Immature natural killer cell (primary cell): ENCODE measurements at places on chromosomes 2 and 18.

- DNase-seq, result no peak
- peaks cover 5% of the 10 kb centered on the region for H3K27me3 ChIP-seq
- no peak overlapping the region for H3K27ac ChIP-seq
- no peaks in the 10 kb centered on the region for H3K36me3 ChIP-seq
- H3K4me1 ChIP-seq, result no peaks in the 10 kb centered on the region
Measured at GRCh38 chr2:44470151-44470550, 108.4 kb downstream of the CAMKMT start.

- no peaks in the 10 kb centered on the region for H3K27me3 ChIP-seq
- H3K36me3 ChIP-seq, result no peaks in the 10 kb centered on the region
- H3K4me3 ChIP-seq, result no peak overlapping the region
- no peak overlapping the region for H3K27ac ChIP-seq
Measured at GRCh38 chr2:159683817-159684216, 28.5 kb upstream of the MARCHF7 start.

GRCh38 chr2:198374375-198375082 is 570.1 kb downstream of the PLCL1 start:
- no peak overlapping the region for H3K4me3 ChIP-seq
- H3K27me3 ChIP-seq, result peaks cover 10% of the 10 kb centered on the region
- no peaks in the 10 kb centered on the region for H3K36me3 ChIP-seq
- DNase-seq, result no peak
- H3K4me1 ChIP-seq, result peaks cover 17% of the 10 kb centered on the region
- H3K27ac ChIP-seq, result no peak overlapping the region

DNA sequence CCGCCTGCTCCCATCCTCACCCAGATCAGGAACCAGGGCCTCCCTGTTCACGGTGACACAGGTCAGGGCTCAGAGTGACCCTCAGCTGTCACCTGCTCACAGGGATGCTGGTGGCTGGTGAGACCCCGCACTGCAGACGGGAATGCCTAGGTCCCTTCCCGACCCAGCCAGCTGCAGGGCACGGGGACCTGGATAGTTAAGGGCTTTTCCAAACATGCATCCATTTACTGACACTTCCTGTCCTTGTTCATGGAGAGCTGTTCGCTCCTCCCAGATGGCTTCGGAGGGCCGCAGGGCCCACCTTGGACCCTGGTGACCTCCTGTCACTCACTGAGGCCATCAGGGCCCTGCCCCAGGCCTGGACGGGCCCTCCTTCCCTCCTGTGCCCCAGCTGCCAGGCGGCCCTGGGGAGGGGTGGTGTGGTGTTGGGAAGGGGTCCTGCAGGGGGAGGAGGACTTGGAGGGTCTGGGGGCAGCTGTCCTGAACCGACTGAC is 31.7 kb downstream of the GPC1 start:
- no peak overlapping the region for H3K4me3 ChIP-seq
- H3K27me3 ChIP-seq, result no peaks in the 10 kb centered on the region
- H3K27ac ChIP-seq, result no peak overlapping the region
- H3K4me1 ChIP-seq, result no peaks in the 10 kb centered on the region
- no peak for DNase-seq
- peaks cover 6% of the 10 kb centered on the region for H3K36me3 ChIP-seq

- H3K36me3 ChIP-seq, result no peaks in the 10 kb centered on the region
- peak overlapping the region; percentile 95 for H3K4me3 ChIP-seq
- no peak overlapping the region for H3K27ac ChIP-seq
- H3K4me1 ChIP-seq, result peaks cover 39% of the 10 kb centered on the region
- peaks cover 66% of the 10 kb centered on the region for H3K27me3 ChIP-seq
Measured at GRCh38 chr2:104852090-104852666, 1.7 kb upstream of the POU3F3 start.

DNA sequence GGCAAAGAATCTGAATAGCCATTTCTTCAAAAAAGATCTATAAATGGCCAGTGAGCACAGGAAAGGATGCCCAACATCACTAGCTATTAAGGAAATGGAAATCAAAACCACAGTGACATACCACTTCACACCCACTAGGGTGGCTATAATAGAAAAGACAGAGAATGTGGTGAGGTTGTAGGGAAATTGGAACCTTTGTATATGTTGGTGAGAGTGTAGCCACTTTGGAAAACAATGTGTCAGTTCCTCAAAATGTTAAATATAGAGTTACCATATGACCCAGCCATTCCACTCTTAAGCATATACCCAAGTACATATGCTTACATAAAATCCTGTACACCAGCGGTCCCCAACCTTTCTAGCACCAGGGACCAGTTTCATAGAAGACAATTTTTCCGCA is 152.8 kb downstream of the SMAD2 start:
- no peak overlapping the region for H3K4me3 ChIP-seq
- no peak overlapping the region for H3K27ac ChIP-seq
- H3K27me3 ChIP-seq, result peaks cover 3% of the 10 kb centered on the region
- peaks cover 28% of the 10 kb centered on the region for H3K4me1 ChIP-seq
- DNase-seq, result peak; percentile 18
- no peaks in the 10 kb centered on the region for H3K36me3 ChIP-seq

GRCh38 chr2:180707884-180708205 is 272.6 kb upstream of the UBE2E3 start:
- no peak overlapping the region for H3K4me3 ChIP-seq
- H3K36me3 ChIP-seq, result peaks cover 4% of the 10 kb centered on the region
- no peak for DNase-seq
- no peak overlapping the region for H3K27ac ChIP-seq
- no peaks in the 10 kb centered on the region for H3K4me1 ChIP-seq
- peaks cover 4% of the 10 kb centered on the region for H3K27me3 ChIP-seq

DNA sequence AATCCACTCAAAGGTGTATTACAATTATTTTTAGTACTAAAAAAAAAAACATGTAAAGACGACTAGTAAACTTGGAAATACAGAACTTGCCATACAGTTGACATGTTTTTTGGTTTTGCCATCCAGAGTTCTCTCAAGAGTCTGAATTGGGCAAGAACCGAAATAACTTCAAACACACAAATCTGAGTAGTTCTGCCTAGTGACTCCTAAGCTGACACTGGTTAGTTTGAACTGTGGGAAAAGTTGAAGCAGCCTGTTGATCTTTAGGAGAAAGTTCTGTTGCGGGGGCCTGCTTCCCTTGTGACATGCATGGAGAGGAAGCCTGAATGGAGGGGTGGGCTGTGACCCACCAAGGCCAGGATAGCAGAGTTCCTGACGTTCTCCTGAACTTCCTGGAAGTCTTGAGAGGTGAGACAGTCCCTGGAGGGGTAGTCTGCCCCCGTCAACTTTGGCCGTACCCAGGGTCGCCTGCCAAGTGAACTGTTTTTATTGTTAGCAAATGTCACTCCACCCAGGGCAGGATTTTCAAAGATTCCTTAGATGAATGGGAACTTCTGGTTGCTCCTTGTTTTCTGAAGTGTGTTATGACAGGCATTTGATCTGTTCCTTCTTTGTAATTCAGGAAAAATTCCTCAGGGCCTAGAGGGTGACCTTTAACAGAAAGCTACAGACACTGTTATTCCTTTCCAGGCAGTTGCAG is 85.6 kb upstream of the SPTBN1 start:
- H3K36me3 ChIP-seq, result no peaks in the 10 kb centered on the region
- no peaks in the 10 kb centered on the region for H3K4me1 ChIP-seq
- H3K27ac ChIP-seq, result no peak overlapping the region
- H3K4me3 ChIP-seq, result no peak overlapping the region
- peaks cover 11% of the 10 kb centered on the region for H3K27me3 ChIP-seq

GRCh38 chr2:68060652-68061051 is 2.2 kb downstream of the C1D start:
- DNase-seq, result no peak
- H3K27me3 ChIP-seq, result peaks cover 6% of the 10 kb centered on the region
- H3K4me1 ChIP-seq, result peaks cover 65% of the 10 kb centered on the region
- H3K4me3 ChIP-seq, result peak overlapping the region; percentile 6
- H3K36me3 ChIP-seq, result no peaks in the 10 kb centered on the region

DNA sequence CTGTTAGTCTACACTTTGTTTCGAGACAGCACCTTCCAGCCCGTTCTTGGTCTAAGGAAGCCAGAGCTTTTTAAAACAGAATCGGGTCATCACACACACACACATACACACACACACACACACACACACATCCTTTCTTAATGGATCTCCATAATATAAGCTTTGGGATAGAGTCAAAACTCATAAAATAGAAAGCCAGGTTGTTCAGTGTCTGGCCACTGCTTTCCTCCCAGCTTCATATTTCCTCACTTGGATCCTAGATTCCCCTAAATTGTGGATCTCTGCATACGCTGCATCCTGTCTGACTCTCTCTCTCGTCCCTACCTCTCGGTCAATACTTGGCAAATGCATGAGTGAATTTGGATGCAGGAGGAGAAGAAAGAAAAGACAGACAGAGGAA is 120.5 kb upstream of the SLC14A2 start:
- no peak for DNase-seq
- no peaks in the 10 kb centered on the region for H3K4me1 ChIP-seq
- H3K27me3 ChIP-seq, result no peaks in the 10 kb centered on the region
- H3K4me3 ChIP-seq, result no peak overlapping the region
- no peaks in the 10 kb centered on the region for H3K36me3 ChIP-seq

DNA sequence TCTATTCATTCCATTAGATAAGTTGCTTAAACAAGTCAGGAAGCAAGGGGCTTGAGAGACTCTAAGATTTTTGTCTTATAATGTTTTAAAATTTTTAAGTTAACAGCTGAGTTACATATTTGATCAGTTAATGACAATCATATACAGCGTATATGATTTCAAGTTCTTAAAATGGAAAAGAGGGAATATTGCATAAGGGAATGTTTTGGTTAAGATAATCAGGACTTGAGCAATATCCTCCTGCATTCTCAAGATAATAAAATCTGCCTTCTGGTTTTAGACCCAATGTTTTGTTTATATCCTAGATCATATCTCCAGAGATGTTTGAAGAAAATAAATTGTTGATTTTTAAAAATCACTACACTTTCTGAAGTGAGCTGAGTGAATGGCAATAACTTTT is 13.4 kb upstream of the DYNC1I2 start:
- no peak overlapping the region for H3K4me3 ChIP-seq
- H3K36me3 ChIP-seq, result no peaks in the 10 kb centered on the region
- no peak for DNase-seq
- peaks cover 4% of the 10 kb centered on the region for H3K27me3 ChIP-seq

GRCh38 chr2:178193496-178193822 is 853 bp upstream of the OSBPL6 start:
- H3K27ac ChIP-seq, result no peak overlapping the region
- peak overlapping the region; percentile 68 for H3K4me3 ChIP-seq
- H3K4me1 ChIP-seq, result peaks cover 18% of the 10 kb centered on the region
- peaks cover 3% of the 10 kb centered on the region for H3K36me3 ChIP-seq

GRCh38 chr2:59885541-59885940 is 667.9 kb downstream of the BCL11A start:
- no peak for DNase-seq
- H3K27me3 ChIP-seq, result peaks cover 2% of the 10 kb centered on the region
- H3K27ac ChIP-seq, result no peak overlapping the region
- H3K4me3 ChIP-seq, result no peak overlapping the region
- H3K4me1 ChIP-seq, result peaks cover 15% of the 10 kb centered on the region

- peaks cover 2% of the 10 kb centered on the region for H3K27me3 ChIP-seq
- no peaks in the 10 kb centered on the region for H3K36me3 ChIP-seq
- H3K27ac ChIP-seq, result no peak overlapping the region
- H3K4me1 ChIP-seq, result peaks cover 5% of the 10 kb centered on the region
Measured at GRCh38 chr2:110904779-110905148, 172.4 kb downstream of the ACOXL start.

DNA sequence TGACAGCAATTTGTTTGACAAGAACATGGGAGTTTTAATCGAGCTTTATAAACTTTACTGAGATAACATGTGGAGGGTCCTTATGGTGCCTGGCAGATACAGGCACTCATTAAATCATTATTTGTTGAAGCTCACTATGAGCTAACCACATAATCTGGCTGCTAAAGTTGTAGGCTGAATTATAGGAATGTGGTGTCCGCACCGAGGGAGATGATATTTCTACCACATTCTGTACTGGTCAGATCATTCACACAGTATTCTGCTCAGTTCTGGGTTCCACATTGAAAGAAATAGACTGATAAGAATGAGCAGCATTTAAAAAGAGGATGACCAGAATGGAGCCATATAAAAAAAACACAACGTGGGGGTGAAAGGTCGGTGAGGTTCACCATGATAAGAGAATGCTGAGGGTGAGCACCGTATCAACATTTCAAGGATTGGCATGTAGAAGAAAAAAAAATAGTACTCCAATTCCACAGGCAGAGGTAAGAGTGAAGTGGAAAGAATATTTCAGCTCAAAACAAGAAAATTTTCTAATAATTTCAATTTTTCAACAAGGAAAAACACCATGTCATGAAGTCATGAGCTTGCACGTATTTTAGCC is 54.4 kb downstream of the TMEFF2 start:
- DNase-seq, result no peak
- H3K4me1 ChIP-seq, result no peaks in the 10 kb centered on the region
- H3K27me3 ChIP-seq, result no peaks in the 10 kb centered on the region
- no peaks in the 10 kb centered on the region for H3K36me3 ChIP-seq
- no peak overlapping the region for H3K27ac ChIP-seq
- no peak overlapping the region for H3K4me3 ChIP-seq

DNA sequence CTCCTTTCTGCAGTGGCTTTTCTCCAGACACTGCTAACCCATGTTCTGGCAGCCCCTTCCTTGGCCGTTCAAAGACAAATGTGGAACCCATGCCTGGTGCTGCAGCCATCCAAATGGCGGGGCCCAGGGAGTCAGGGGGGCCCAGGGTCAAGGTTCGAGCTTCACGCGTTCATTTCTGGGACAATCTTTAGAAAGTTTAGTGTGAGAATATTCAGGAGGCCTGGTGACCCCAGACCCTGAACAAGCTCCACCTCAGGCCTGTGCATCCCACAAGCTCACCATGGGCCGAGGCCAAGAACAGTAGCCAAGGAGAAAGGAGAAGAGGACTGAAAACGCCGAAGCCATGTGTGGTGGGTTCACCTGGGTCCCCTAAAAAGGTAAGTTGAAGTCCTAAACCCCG is 54.4 kb downstream of the ANKMY1 start:
- no peak overlapping the region for H3K27ac ChIP-seq
- H3K4me1 ChIP-seq, result no peaks in the 10 kb centered on the region
- no peaks in the 10 kb centered on the region for H3K27me3 ChIP-seq
- H3K36me3 ChIP-seq, result peaks cover 7% of the 10 kb centered on the region

GRCh38 chr18:70261141-70261788 is 27.6 kb upstream of the SOCS6 start:
- no peaks in the 10 kb centered on the region for H3K36me3 ChIP-seq
- H3K4me3 ChIP-seq, result no peak overlapping the region
- no peaks in the 10 kb centered on the region for H3K4me1 ChIP-seq
- H3K27me3 ChIP-seq, result peaks cover 1% of the 10 kb centered on the region

DNA sequence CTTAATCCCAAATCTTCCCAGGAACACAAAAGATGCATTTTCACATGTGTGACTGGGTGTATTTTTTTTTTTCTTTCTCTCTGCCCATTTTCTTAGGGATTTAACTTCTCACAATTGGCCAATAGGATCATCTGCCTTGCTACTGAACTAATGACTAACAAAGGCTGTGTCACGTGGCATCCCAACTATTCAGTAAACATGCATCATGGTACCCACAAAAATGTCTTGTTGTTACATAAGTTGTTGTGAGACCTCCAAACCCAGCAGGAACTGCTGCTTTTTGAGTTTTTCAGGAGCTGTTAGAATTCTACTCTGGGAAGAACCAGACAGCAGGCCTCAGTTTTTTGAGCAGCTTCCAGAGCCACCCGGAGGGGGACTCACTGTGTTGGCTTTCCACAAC is 31.9 kb downstream of the GAD1 start:
- no peaks in the 10 kb centered on the region for H3K27me3 ChIP-seq
- peaks cover 7% of the 10 kb centered on the region for H3K4me1 ChIP-seq
- no peak overlapping the region for H3K27ac ChIP-seq
- H3K4me3 ChIP-seq, result no peak overlapping the region
- H3K36me3 ChIP-seq, result no peaks in the 10 kb centered on the region
- no peak for DNase-seq
